CD4-positive, alpha-beta T cell treated with Interleukin-1 beta for 1 hour (primary cell): ENCODE measurements at places on chromosomes 7 and 10.
A peak's percentile ranks its signal among the peaks of the same experiment; 100 is the strongest.

DNA sequence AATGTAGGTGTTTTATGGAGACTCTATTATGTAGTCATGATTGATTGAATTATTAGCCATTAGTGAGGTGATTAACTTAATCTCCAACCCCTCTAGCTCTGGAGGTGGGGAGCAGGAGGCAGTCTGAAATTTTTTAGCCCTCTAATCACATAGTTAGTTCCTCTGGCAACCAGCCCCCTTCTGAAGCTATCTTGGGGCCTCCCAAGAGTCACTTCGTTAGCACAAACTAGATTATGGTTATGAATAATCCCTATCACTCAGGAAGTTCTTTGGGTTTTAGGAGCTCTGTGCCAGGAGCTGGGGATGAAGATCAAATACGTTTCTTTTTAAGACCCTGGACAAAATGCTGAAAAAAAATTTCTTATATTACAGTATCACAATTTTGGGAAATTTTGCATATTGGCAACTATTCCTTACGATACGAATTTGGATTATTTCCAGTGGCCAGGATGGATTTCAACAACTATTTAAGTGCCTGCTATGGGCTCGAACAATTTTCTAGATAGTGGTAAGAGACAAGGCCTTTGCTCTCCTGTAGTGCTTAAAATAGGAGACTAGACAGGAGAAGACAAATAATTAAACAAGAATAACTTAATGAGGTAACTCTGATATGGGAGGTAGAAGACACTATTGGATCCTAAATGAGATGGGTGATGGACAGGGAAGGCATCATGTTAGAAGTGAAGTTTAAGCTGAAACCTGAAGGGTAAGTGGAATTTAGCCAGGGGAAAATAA, 52.9 kb downstream of the BTAF1 start:
- no peak for DNase-seq

GRCh38 chr10:72954596-72955554, at the start of gene PLA2G12B:
Gene PLA2G12B, minus strand, starts transcription at chr10:72954806. Its CDS starts 121 bp downstream, at chr10:72954685.
- DNase-seq: no peak

GRCh38 chr10:1420661-1421362, 316.5 kb downstream of the ADARB2 start:
- DNase-seq: peak; percentile 69

DNA sequence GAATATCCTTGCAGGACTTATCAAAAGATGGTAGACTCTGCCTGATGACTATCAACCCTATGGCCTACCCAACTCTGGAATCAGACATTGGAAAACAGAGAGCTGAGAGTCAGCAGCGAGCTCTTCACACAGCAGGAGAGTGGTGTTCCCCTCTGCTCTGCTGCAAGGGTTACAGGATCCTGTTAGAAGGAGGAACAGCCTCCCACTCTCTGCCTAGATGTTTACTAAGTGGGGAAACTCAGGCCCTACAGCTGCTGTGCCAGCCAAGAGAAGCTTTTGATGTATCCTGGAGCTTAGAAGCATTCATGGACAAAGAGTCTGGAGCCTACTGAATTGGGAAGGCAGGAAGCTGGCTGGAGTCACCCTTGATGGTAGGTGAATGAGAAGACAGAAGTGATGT, 104.6 kb downstream of the ABLIM1 start:
- DNase-seq: no peak

DNA sequence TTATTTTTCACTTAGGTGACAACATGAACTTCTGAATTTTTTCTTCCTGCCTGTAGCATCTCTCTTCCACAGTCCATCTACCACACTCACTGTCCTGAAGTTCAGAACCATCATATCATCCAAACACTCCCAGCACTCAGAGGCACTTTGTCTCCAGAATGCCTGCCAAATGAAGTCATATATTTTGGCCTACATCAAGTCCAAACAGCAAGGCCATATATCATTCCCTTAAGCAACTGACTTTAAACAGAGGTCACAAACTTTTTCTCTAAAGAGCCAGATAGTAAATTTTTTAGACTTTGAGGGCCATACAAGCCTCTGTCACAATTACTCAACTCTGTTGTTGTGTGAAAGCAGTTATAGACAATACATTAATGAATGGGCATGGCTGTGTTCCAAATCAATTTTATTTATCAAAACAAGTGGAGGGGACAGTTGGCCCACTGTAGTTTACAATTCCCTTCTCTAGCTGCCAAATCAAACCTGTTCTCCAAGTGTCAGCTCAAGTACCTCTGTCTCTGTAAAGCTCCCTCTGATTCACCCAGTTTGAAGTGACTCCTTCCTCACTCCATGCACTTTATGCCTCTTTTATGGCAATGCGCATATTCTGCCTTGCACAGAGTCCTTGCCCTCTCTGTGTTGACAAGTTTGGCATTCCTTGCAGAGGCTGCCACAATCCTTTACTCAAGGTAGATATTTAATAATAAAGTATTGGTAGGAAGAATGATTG, 305.7 kb downstream of the FZD1 start:
- no peak for DNase-seq

DNA sequence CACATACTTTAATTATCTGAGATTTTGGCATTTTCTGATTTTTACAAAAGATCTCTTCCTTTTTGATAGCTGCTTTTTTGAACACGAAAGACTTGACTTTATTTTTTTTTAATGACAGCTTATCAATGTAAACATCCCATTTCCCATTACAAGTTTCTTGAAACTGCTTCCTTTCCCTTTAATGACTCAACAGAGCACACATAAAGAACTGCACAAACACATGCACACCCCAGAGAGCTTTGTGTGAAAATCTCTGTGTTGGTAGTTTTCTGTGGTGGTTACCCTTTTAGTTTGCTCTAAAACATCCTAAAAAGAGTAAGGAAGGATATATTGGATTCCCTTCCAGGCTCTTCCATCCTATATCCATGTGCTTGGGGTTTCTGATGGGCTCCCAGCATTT, 125.1 kb upstream of the ZNF32 start:
- DNase-seq: no peak

DNA sequence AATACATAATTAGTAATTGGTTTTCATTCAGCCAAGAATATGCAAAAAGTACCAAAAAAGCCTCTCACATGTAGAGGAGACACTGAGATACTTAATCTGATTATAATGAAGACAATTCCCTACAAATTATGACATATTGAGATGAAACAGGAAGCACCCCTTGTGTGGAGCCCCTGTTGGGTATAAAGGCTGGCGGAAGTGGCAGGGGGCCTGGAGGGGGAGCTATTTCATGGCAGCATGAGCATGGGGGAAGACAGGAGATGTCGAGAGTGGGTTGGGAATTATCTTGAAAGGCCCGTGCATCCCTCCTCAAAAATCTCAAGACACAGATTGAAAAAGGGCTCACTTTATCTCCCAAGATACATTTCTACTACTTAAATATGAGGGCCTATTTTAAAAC, 96.9 kb downstream of the PIP4K2A start:
- no peak for DNase-seq

DNA sequence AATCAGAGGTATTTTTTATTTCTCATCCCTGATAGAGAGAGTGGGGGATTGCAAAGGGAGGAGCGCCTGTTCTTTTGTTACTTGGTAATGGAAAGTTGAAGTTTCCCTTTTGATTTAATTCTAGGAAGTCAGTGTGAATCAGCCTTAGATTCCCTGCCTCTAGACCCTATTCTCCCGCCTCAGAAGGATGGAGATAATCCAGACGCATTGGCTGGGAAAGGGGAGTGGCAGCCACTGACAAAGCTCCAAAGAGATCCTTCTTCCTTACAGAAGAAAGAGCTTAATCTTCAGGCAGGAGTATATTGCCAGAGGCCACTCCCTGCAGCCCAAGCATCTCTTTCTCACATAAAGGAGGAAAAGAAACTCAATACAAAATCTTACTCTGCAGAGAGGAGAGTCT, 122.3 kb upstream of the GALNT17 start:
- no peak for DNase-seq

DNA sequence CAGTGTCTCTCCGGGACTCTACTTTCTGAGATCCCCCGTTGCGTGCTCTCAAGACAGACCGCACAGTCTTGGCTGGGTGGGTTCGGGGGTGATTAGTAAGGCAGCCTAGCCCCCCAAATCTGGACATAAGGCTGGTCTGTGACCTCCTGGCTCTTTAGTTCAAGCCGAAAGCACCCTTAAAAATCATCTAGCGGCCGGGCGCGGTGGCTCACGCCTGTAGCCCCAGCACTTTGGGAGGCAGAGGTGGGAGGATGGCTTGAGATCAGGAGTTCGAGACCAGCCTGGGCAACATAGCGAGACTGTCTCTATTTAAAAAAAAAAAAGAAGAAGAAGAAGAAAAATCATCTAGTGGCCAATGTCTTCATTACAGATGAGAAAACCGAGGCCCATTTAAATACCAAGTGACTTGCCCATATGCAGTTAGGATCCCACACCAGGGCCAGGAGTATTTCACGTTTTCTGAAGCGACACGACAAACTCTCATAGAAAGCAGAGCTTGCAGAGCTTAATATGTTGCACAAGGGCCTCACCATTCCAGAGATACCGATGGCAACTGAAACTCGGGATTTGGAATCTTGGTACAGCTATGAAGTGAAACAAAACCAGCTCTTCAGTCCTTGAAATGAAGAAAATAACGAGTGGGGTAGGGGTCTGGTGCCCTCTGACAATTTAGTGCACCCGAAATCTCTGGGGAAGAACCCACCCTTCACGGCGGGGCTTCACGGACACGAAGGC, 703 bp upstream of the HILPDA start:
- no peak for DNase-seq

DNA sequence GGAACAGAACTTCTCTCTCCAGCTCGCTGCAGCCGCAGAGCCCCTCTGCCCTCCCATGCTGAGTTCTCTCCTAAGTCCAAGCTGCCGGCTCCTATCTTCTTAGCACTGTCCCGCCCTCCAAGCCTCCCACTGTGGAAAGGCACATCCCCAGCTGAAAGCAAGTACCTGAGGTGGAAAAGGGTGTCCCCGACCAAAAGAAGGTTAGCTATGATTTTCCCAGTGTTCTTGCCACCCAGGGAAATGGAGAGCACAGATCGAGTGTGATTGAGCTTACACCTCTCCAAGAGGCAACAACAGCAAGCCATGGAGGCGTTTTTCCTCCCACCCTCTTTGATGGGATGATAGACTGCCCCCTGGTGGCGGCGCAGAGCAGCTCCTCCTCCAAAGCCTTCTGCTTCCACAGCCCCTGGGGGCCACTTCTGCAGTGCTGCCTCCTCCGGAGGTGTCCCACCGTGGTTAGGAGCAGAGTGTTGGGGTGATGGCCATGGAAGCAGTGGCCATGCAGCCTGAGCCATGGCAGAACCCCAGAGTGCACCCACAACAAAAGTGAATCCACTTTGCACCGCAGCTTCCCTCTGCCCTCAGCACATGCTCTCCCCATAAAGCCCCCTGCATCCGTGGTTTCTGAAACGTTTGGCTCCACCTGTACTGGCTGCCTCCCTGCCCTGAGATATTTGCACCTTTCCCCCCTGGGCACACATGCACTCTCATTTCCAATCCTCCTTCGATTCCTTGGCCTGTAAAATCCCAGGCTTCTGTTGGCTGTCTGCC, 143.1 kb upstream of the STK17A start:
- DNase-seq: peak; percentile 45

- no peak for DNase-seq
Measured at GRCh38 chr7:157020514-157021070, 10.1 kb upstream of the MNX1 start.

DNA sequence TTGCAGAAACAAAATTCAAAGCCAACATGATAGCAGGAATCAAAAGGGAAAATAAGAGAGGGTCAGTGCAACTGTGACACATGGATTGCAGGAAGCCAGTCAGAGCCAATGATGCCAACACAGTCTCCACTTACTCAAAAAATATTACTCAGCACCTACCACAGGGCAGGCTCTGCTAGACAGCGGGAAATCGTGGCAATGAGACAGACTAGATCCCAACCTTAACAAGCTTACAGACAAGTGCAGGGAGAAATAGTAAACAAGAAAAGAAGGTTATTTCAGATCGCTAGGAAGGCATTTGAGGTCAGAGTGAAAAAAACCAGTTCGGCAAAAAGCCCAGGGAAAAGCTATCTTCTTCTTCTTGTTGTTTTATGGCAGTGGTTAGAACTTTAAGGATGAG, 45.2 kb upstream of the NPFFR1 start:
- no peak for DNase-seq

- no peak for DNase-seq
Measured at GRCh38 chr7:44561962-44562621, 11.6 kb downstream of the DDX56 start.

DNA sequence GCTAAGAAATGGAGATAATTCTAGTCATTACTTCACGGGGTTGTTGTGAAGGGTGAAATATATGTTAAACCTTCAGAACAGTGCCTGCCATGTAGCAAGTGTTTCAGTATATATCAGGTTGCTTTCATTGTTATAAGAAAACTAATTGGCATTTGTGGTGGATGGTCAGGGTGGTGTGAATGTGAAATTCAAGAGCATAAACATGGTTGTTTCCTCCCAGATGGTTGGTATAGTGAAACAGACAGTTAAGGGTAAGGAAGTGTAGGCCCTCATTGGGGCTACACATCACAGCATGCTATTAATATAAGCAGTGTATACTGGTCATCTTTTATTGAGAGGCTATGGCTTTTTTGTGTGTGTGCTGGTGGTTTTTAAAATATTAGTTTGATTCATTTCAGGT, 171.6 kb downstream of the AUTS2 start:
- DNase-seq: no peak

DNA sequence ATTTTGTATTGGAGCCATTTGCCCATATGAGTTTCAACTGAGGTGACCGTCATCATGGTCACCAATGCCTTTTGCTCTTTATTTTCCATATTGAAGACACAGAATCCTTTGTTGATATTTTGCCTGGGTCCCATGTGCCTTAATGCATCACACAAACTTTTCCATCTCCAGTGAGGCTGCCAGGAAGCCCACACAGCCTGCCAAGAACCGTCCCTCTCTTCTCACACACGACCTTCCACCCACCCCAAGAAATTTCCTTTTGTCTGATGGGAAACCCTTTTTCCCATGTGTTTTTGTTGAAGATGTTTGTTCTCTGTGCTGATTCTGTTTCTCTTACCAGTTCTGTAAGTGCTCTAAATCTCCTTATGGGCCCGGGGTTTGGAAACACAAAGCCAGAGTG, 168.9 kb downstream of the CSTF2T start:
- no peak for DNase-seq

- no peak for DNase-seq
Measured at GRCh38 chr10:2972216-2972615, 95.1 kb upstream of the PFKP start.

- no peak for DNase-seq
Measured at GRCh38 chr7:50190776-50191175, 97.7 kb upstream of the ZPBP start.

DNA sequence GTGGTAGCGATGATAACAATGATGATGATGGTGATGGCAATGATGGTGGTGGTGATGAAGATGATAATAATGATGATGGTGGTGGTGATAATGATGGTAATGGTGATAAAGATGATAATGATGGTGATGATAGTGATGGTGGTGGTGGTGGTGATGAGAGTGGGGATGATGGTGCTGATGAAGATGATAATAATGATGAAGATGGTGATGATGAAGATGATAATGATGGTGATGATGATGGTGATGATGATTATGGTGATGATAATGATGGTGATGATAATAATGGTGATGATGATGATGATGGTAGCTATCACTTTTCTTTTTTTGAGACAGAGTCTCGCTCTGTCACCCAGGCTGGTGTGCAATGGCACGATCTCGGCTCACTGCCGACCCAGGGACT, 144.5 kb upstream of the PCBD1 start:
- DNase-seq: no peak
